ENCODE measurements at places on chromosomes 6 and 20. TPM values are rescaled to one million over a fixed set of nuclear protein-coding genes. Genes with fewer than 3 reads are reported as not detected.

DNA sequence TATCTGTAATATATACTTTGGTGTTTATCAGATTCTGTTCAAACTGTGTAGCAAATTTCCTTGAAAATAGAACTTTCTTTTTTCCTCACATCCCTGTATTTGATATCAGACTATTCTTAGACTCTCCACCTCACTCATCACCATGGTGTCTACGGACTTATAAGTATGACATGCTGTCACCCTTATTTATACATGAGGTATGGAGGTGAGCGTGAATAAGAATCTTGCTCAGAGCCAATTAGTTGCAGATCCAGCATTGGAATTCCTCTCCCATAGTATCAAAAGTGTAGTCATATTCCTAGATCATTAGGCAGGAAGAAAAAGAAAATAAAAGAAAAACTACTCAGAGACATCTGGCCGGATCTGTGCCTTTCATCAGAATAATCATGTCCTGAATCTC is 43.0 kb downstream of the TPD52L1 start:
- no peak for DNase-seq

CD109 gene
- total RNA-seq, result 26.6 TPM

GRCh38 chr6:8939615-8940014 is 504.3 kb upstream of the SLC35B3 start:
- DNase-seq, result no peak

- no peak for DNase-seq
These were observed 112.9 kb downstream of the PXDC1 start for GRCh38 chr6:3638662-3639061.

GHRH gene
- total RNA-seq, result not detected

PDE7B gene
- 21.1 TPM for total RNA-seq

DNA sequence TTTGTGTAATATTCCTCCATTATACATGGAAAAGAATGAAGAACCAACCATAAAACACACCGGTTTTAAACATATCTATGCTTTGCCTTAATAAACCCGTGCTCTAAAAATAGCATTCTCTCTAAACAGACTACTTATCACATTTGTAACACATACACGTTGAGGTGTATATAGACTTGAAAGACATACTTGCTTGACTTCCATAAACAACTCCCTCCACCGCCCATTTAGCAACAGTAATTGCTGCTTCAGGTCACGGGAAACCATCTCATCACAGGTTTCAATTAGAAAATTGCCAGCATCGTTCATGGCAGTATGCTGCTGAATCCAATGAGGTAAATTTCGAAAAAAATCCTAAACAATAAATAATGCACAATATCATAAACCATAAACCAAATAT is 174.0 kb downstream of the SYNE1 start:
- no peak for DNase-seq

PRSS16 gene
- not detected for total RNA-seq

TDRD6 gene
- total RNA-seq, result under 0.01 TPM

- no peak for DNase-seq
These were observed 3.2 kb downstream of the BACH2 start for GRCh38 chr6:90293319-90293953.

DNA sequence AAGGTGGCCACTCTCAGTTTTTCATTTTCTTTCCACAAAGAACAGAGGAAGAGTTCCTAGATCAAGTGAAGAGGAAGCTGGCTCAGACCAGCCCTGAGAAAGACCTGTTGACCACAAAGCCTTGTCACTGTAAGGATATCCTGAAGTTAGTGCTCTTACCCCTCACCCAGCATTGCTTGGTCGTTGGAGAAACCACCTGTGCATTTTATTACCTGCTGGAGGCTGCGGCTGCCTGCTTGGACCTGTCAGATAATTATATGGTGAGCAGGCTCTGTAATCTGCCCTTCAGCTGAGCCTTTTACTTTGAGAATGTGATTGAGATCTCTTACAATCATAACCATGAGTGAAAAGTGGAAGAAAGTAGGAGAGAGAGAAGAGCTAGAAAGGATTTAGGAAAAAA is 21.9 kb downstream of the TREML1 start:
- DNase-seq, result no peak

ZSCAN9 gene
- 38.9 TPM for total RNA-seq

DNA sequence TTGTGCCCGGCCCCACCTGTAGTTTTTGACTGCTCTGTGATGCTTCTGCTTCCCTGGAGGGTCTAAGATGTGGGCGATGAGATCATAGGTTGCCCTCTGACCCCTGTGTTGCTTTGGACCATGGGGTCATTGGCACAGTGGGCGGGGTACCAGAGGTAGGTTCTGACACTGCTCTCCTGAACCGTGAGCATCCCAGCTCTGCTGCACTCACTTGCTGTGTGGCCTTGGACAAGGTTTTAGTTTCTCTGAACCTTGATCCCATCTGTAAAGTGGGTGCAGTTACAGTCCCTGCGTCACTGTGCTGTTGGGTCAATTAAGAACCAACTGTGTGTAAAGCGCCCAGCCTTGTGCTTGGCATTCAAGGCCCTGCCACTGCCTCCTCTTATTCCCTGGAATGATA is 30.9 kb downstream of the SRC start:
- no peak for DNase-seq

DNA sequence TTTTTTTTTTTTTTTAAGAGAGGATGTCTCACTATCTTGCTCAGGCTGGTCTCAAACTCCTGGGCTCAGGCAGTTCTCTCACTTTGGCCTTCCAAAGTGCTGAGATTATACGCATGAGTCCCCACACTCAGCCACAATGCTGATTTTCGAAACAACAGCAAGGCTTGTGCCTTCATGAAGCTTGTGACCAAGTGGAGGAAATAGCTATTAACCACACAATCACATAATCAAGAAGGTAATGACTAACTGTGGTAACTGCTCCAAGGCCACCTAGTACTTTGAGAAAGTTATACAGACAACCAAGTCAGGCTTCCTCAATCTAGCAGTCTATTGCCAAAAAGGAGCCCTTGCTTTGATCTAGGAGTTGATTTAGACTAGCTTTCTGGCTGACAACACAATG is 46.3 kb downstream of the SOD2 start:
- DNase-seq, result no peak

GRCh38 chr6:125942672-125943527 is 13.7 kb upstream of the HINT3 start:
- no peak for DNase-seq

- no peak for DNase-seq
These were observed 14.8 kb upstream of the SF3B5 start for GRCh38 chr6:144110210-144110609.
